Thoracic aorta (tissue), 2 donors: ENCODE measurements at places on chromosomes 2 and 18. TPM values are rescaled to one million over a fixed set of nuclear protein-coding genes. Genes with fewer than 3 reads are reported as not detected.

Gene SCN7A
- total RNA-seq, result 3.0 TPM

- H3K27ac ChIP-seq, result no peak overlapping the region
- peaks cover 7% of the 10 kb centered on the region for H3K4me1 ChIP-seq
- no peaks in the 10 kb centered on the region for H3K27me3 ChIP-seq
- no peaks in the 10 kb centered on the region for H3K36me3 ChIP-seq
Measured at GRCh38 chr2:7131261-7131660, 214.0 kb downstream of the RNF144A start.

GRCh38 chr2:210540471-210540870, 15.9 kb upstream of the CPS1 start:
- no peak overlapping the region for H3K4me3 ChIP-seq
- no peak overlapping the region for H3K27ac ChIP-seq
- DNase-seq, result no peak

- H3K27me3 ChIP-seq, result no peaks in the 10 kb centered on the region
- H3K27ac ChIP-seq, result no peak overlapping the region
- no peak overlapping the region for H3K4me3 ChIP-seq
- no peaks in the 10 kb centered on the region for H3K36me3 ChIP-seq
- no peaks in the 10 kb centered on the region for H3K4me1 ChIP-seq
Measured at GRCh38 chr2:40148334-40148733, 303.6 kb downstream of the SLC8A1 start.

DNA sequence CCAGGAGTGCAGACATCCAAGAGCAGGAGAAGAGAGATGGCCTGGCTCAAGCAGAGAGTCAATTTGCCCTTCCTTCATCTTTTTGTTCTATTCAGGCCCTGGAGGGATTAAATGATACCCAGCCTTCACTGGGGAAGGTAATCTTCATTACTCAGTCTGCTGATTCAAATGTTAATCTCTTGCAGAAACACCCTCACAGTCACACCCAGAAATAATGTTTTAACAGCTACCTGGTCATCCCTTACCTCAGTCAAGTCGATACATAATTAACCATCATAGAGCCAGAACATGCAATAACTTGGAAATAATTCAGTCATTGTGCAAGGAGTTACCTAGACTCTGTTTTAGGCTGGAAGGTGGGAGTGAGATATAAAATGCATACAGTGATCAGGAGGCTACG, 163.7 kb upstream of the TNP1 start:
- no peaks in the 10 kb centered on the region for H3K27me3 ChIP-seq
- no peak overlapping the region for H3K4me3 ChIP-seq
- no peaks in the 10 kb centered on the region for H3K4me1 ChIP-seq
- H3K36me3 ChIP-seq, result no peaks in the 10 kb centered on the region
- no peak overlapping the region for H3K27ac ChIP-seq

Gene CFAP53
- total RNA-seq, result 0.35 TPM

DNA sequence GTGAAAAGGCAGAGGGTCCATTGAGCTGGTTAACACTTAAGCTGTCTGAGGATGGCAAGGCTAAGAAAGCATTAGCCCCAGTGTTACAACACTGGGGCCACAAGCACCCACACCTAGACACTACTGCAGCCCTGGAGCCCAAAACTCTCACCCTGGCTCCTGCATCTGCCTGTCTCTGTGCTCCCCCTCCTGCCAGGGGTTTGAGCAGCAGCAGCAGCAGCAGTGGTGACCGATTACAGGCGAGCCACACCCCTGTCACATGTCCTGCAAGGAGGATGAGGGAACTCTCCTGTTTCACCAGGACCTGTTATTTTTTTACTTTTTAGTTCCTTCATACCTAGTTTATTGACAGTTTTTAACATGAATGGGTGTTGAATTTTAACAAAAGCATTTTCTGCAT, 326.7 kb upstream of the MAP2 start:
- H3K36me3 ChIP-seq, result no peaks in the 10 kb centered on the region
- no peaks in the 10 kb centered on the region for H3K4me1 ChIP-seq
- no peak overlapping the region for H3K27ac ChIP-seq
- DNase-seq, result no peak
- no peaks in the 10 kb centered on the region for H3K27me3 ChIP-seq
- no peak overlapping the region for H3K4me3 ChIP-seq
